Activated CD4-positive, CD25-positive, alpha-beta regulatory T cell treated with anti-CD3 and anti-CD28 coated beads, Interleukin-2, amount 50 U/mL, for 16 hours (primary cell): ENCODE measurements at places on chromosomes 11 and 22.

- DNase-seq, result no peak
These were observed 38.0 kb upstream of the TBCEL start for GRCh38 chr11:120985718-120986569.

GRCh38 chr11:123421589-123421988 is 8.5 kb upstream of the GRAMD1B start:
- no peak for DNase-seq

DNA sequence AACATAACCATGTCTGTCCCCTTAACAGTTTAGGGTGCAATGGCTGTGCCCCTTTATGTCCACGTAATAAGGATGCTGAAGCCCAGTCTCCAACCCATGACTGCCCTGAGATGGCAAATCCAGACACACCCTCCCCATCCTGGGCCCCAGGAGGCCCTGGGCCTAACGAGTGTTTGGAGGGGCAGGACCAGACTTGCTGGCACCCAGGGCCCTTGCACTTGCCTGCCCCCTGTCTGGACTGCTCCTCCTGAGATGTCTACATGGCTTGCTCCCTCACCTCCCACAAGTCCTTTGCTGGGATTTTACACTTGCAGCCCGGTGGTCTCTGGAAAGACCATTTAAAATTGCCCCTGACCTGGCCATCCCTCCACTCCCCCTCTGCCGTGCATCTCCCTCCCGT is 132.2 kb upstream of the NECTIN1 start:
- DNase-seq, result no peak

DNA sequence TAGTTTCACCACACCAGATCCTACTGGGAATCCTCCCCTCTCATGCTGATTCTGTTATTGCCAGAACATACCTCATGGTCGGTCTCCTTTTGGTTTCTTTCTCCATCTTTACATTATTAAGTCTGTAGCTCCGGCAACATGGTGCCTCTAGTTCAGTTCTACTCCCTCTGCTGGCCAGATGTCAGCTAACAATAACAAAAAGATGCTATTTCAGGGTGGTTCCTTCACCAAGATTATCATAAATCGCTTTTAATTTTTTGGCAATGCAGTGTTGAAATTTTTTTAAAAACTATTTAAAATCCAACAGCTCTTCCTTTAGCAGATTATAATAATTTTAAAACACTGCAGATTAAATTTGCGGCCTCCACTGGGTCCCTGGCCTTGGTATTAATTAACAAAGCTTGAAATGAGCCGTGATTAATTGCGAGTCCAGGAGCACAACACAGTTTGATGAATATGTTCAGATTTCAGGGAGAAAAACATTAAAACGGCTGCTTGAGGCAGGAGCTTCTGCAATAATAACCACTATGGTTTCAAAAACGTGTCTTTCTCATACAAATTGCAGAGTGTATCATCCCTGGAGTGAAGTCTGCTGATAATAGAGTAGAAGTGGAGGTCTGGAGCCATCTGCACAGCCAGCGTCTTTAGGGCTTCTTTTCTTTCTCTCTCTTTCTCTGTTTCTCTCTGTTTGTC is 492.9 kb upstream of the KIRREL3 start:
- no peak for DNase-seq

GRCh38 chr22:25629613-25630012 is 65.1 kb downstream of the GRK3 start:
- no peak for DNase-seq

- no peak for DNase-seq
These were observed at the start of gene TUB for GRCh38 chr11:8080674-8081590. TSS of gene TUB (plus strand) at chr11:8081211. CDS start at chr11:8081511, 300 bp downstream.

- no peak for DNase-seq
These were observed 2.2 kb upstream of the GGT5 start for GRCh38 chr22:24247011-24247507.

- no peak for DNase-seq
These were observed 5.0 kb upstream of the PLEKHA7 start for GRCh38 chr11:17019232-17019631.

DNA sequence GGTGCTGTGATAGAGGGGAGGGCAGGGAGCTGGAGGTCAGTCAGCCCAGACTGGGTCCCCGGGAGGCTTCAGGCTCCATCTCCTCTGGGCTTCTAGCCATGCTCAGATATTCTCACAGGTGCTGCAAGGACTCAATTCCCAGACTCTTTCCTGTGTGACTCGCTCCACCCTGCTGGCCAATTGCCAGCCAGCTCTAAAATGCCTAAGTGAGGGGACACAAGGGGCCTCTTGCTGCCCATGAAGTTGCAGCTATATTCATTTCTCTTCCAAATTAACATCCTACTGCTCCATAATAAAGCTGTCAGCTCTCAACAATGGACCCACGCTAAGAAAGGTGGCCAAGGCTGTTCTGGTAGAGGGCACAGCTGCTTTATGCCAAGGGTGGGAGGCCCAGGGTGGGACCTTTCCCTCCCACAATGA is 101.5 kb downstream of the PLEKHA7 start:
- no peak for DNase-seq

GRCh38 chr11:45021692-45022141 is 71.0 kb upstream of the TP53I11 start:
- DNase-seq, result no peak

- no peak for DNase-seq
These were observed 350.2 kb upstream of the PITPNB start for GRCh38 chr22:28269277-28269676.

DNA sequence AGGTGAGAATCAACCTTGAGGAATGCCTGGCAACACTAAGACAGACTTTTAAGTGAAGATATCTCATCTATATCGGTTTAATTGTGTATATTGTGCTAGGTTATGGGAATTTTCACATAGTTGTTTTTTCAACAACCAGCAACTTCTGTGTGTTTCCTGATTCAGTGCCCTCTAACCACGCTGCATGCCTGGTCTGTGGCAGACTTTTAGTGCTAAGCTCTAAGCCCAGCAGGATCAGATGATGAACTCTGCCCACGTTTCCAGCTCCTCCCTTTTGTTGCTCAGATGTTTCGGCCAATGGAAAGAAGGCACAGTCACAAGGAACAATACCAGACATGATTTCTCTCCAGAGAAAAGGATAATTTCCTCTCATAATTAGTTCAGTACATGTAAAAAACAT is 1.4 kb upstream of the VWA5A start:
- DNase-seq, result no peak
